Stimulated activated CD8-positive, alpha-beta memory T cell treated with anti-CD3 and anti-CD28 coated beads, Interleukin-7, amount 100 ng/mL, for 4 hours (primary cell): ENCODE measurements at places on chromosomes 2 and 18.

DNA sequence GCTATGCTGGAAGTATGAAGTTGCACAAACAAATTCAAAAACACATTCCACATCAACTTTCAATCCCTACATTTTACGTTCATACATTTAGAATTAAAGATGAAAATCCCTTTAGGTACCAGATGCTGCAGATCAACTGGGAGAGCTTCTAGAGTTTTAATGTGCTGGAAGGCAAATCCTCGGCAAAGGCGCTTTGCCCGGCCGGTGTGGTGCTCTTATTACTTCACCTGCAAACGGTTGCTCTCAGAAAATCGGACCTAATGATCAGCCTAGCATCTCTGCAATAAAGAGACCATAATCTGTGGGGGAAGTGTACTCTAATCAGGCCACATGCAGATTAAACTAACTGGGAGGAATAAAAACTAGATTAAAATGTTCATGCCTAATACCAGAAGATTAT, 513.8 kb downstream of the ZEB2 start:
- no peak for DNase-seq

- DNase-seq, result no peak
These were observed 61.7 kb downstream of the KCNS3 start for GRCh38 chr2:17940091-17940630.

GRCh38 chr2:135674453-135674852, 67.2 kb upstream of the UBXN4 start:
- no peak for DNase-seq

GRCh38 chr2:223477318-223477717, 124.8 kb downstream of the SCG2 start:
- no peak for DNase-seq

GRCh38 chr2:149597668-149598326, 10.2 kb upstream of the MMADHC start:
- peak; percentile 46 for DNase-seq

- DNase-seq, result no peak
These were observed 46.6 kb upstream of the HNRNPA3 start for GRCh38 chr2:177165721-177166711.

- no peak for DNase-seq
These were observed 62.0 kb downstream of the TMEM185B start for GRCh38 chr2:120161190-120161589.

GRCh38 chr18:54159906-54160305, 64.6 kb downstream of the MBD2 start:
- no peak for DNase-seq

DNA sequence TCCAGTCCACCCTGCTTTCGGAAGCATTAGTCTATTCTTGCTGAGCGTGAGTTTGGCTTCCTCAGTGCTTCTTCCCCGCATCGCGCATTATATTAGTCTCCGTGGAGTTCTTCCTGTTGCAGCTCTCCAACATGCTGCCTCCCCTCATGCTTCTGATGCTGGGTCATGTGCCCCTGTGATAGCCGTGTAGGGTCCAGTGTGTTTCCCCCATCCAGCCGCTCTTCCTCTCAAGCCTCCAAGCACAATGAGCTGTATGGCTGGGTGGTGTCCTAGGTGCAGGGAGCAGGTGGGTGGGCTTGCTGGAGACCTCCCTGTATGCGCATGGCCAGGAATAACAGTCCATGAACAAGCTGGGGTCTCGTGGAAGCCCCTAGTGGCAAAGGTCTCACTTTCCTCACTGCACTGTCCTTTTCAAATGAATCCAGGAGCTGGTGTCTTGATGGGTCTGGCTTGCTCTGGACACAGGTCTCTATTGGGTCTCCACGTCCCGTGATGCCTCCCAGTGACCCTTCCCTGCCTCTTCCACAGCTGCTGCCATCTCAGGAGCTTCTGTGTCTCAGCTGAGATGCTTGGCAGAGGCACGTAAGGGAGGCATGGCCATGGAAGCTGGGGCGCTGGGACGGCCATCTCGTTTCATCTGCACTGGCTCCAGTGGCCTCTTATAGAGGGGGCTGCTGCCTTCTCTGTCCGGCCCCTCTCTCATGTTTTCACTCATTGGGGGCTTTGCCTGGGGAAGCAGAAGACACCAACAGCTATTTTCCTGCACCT, 54.8 kb upstream of the HDAC4 start:
- DNase-seq, result no peak

GRCh38 chr2:145829931-145830330, 1310.0 kb upstream of the ZEB2 start:
- DNase-seq, result no peak

DNA sequence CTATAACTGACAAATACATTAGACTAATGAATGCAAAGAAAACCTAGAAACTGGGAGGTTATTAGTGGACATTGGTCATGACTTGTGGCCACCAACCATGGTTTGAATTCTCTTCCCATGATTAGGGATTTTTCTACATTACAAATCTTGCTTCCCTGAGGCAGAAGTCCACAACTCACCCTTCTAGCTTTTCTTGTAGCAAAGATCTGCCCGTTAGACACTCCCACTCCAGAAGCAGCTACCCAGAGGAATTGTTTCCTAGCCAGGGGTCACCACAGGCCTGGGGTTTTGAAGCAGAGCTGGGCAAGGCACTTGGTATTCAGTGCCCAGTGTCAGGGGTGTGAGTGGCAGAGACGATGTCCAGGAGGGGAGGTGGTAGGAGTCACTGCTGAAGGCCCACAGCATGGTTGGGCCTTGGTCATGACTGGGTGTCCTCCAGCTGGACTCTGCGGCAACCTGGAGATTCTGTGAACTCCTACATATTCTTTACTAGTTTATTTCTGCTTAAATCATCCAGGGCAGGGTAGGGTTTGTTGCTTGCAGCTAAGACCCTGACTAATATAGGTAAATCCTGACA, 54.9 kb downstream of the ACTR2 start:
- no peak for DNase-seq

DNA sequence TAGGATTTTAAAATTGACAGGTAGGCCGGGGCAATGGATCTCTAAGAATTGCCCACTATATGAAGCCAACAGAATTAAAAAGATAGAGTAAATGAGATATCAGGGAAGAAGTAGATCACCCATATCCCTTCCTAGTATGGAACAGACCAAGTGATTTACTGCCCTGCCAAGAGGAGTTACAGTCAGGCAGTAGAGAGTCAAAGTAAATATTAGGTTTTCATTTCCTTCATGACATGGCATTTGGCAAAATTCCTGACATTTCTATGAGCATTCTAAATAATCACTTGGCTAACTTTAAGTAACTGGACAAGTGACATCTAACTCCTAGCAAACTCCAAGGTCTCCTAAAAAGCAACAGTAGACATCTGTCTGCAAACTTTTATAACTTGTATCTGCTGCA, 33.5 kb downstream of the GALNT5 start:
- DNase-seq, result no peak

DNA sequence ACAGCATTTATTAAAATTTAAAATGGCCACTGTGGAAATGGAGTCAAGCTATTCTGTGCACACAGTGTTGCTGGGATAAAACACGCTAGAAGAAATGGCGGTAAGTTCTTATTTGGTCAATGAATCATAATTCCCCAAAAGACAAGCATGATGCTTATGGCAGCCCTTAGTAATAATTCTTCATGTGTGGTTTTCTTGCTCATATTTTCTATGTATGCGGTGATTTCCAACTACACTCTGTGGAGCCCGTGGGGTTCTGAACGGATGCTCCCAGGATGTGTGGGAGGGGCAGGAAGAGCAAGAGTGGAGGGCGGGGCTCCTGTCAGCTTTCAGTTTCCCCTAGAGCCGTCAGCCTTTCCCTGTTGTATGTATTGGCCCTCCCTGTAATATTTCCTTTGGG, 91.7 kb upstream of the RMDN2 start:
- DNase-seq, result peak; percentile 68

GRCh38 chr2:82314836-82315472, 2010.4 kb upstream of the LRRTM1 start:
- DNase-seq, result no peak

DNA sequence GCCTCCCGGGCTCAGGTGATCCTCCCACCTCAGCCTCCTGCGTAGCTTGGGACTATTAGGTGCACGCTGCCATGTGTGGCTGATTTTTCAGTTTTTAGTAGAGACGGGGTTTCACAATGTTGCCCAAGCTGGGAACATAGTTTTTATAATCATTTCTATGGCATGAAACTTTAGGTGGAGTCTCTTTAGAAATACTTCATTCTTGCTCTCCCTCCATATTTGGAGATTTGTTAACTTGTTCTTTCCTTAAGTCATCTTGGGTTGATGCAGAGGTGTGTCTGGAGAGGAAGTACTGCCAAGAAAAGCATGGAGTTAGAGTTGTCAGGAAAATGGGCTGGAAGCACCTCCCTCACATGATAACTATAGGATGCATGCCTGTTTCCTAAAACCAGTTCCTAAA, 17.4 kb downstream of the ZNF532 start:
- DNase-seq, result no peak

GRCh38 chr2:108612153-108612513, 77.9 kb downstream of the LIMS1 start:
- DNase-seq, result peak; percentile 15

GRCh38 chr2:195622966-195623365, 34.1 kb upstream of the SLC39A10 start:
- DNase-seq, result no peak

- DNase-seq, result no peak
These were observed 2.7 kb downstream of the COLEC11 start for GRCh38 chr2:3597567-3597966.

DNA sequence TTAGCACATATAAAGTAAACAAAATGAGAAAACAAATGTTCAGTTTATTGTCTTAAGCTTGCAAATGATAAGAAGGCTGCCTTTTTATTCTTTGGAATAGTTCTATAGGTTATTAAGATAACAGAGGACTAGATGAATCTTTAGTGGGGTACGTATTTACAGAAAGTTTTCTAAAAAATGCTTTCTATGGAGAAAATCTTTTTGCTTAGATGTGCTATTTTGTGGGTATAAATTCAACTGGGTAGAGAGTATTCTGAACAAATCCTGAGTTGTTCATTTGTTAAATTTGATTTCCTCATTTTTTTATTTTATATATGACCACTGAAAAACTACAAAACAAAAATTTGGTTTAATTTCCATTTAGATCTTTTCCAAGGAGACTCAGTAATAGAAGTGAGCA, 566.9 kb downstream of the PLCL1 start:
- DNase-seq, result no peak

GRCh38 chr2:74525717-74526648, at the start of gene DQX1:
Gene DQX1 (minus strand): TSS chr2:74526231. CDS start chr2:74525729, 502 bp downstream.
- DNase-seq, result no peak

GRCh38 chr2:183383854-183384253, 259.6 kb downstream of the NUP35 start:
- no peak for DNase-seq

DNA sequence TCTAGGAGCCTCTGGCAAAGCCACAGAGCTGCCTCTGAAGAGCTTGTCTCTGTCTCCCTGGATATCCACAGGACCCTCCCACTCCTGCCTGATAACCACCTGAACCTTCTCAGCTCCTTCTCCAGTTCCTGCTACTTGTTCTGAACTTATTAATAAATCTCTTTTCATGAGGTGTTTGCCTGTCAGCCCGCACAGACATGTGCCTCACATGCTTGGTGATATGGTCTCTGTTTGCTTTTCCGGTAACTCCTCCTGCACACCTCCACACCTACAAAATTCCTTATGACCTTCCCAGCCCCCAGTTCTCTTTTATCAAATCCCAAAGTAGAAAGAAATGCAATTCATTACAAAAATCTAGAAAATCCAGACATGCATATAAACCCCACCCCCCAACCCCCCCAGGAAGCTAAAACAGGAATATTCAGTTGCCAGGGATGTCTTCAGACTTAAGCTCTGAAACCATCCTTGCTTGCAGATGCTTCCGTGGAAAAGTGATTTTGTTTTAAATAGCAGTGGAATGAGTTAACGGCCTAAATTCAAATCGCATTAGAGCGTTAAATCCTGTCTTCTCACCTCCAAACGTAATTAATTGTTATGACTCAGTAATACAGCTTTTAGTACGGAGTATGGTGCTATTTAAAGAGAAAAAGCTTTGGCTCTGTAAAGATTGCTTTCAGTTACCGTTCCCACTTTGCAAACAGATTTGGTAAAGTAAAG, 2.1 kb upstream of the PID1 start:
- DNase-seq, result no peak

DNA sequence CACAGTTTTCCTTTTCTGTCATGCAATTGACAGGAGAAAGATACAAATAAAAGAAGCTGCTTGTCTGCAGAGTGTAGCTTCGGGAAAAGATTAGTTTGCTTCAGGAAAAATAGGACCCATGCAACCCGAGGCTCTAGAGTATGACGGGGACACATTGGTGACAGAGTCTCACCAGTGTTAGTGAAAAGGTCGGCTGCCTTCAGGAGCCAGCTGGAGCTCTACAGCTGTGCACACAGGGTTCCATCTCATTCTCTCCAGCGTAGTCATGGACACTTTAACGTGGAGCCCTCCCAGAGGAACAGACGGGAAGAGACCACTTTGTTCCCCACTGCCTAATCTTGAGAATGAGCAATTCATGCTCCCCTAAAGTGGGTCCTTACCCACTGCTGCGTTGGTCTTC, 42.9 kb downstream of the FECH start:
- DNase-seq, result no peak

DNA sequence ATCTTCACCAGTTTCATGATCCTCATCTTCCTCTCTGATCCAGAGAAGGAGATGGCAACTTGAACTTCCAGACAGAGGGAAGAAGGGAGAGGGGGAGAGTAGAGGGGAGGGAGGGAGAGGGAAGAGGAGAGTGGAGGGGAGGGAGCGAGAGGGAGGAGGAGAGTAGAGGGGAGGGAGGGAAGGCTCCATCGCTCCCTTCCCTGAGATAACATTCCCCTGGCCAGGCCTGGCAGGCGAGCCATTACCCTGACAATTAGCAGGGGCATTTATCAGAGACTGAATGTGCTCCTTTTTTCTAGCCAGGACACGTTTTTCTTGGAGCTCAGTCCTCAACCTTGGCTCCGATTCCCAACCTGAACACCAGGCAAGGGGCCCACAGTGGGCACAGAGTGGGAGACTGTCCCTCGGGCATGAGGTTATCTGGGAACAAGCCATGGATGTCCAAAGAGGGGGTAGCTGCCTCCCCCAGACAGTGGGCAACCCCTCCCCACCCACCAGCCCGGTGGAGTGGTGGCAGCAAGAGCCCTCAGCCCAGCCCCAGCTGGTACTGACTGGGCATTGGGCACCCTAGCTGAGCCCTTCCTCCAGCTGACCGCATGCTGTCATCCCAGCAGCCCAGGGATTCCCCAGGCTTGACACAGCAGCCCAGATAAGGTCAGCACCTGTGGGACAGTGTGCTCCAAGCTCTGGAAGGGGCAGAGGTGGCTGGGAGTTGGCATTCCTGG, 81.8 kb downstream of the TNS1 start:
- DNase-seq, result no peak

GRCh38 chr18:77044866-77045664, 87.5 kb downstream of the MBP start:
- DNase-seq, result no peak

DNA sequence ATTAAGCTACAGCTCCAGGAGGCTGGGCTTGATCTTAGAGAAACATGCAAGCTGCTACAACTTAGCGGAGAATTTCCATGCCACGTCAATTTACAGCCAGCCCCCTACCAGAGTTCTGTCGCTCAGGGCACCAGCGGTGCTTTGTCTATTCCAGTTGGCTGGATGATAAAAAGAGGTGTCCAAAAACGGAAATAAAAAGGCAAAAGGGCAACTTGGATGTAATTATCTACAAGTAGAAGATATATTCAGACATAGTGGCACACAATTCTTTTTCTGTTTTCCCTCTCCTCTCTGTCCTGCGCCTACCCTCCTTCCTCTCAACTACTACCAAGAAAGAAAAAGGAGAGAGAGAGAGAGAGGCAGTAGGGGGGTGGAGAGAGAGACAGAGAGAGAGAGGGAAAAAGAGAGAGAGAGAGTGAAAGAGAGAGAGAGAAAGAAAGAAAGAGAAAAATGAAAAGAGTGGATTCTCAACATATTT, 363 bp upstream of the RFTN2 start:
- no peak for DNase-seq
